Activated CD4-positive, alpha-beta T cell treated with anti-CD3 and anti-CD28 coated beads, Interleukin-2, Interleukin-6, amounts not matched to agents 100 ng/mL and 50 ng/mL, durations not matched to agents 16 hours and 8 hours (primary cell): ENCODE measurements at places on chromosomes 1 and 21.

GRCh38 chr1:108130794-108131193 lies 69.3 kb downstream of the SLC25A24 start:
- no peak for DNase-seq

DNA sequence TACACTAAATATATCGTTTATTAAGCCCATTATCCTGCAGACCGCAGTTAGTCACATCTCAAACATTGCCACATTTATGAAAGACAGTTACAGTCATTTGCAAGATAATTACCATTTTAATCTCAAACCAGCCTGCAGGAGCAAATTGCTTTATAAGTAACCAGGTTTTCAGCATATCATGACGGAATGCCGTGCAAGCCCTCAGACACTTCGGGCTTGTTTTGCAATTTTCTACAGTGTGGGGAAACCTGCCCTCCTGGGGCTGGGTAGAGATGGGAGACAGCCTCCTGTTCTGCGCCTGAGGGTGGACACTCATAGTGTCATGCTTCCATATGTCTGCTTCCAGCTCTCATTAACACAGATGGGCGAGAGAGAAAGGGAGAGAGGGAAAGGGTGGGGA lies 563.9 kb downstream of the NPHP4 start:
- DNase-seq: no peak

DNA sequence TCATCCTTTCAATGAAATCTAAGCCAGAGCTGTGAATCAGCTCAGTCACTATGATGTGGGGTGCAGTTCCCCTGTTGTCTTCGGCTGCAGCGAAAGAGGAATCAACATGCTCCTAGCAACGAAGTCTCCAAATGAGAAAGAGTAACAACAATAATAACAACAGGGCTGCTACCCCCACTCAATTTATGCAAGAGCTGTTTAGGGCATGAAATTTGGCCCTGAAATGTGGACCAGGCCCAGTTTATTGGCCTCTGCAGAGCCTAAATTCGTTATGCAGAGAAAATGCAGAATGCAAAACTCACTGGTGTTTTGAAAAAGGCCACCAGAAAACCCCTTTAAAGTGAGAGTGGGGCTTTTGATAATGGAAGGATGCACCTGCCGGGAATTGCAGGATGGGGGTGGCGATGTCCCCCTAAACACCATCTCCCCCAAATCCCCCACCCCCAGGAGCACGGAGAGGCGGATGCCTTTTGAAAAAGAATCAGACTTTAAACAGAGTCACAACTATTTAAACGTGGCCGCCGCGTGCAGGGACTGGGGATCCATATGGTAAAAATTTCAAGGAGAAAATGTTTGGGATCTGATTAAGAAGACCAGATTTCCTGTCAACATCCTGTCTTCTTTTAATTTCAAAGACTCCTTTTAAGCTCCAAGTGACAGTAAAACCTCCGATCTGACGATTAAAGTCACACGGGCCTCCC lies 1.9 kb downstream of the RUNX3 start:
- peak; percentile 44 for DNase-seq

DNA sequence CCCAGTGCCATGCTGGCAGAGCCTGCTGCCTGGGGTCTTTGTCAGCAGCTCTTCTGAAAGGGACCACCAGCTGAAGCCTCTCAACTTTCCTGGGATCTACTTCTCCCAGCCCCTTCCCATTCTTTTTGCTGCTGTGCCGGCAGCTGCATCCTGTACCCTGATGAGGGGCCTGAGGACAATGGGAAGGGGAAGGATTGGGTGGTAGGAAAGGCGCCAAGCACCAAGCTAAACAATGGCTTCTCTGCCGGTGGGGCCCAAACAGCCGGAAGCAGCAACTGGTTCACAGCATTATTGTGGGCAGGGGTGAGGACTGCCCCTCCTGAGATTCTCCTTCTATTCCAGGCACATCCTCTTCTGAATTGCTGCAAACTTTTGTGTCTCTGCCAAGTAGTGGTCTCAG lies 5.0 kb upstream of the EFCAB14 start:
- no peak for DNase-seq

DNA sequence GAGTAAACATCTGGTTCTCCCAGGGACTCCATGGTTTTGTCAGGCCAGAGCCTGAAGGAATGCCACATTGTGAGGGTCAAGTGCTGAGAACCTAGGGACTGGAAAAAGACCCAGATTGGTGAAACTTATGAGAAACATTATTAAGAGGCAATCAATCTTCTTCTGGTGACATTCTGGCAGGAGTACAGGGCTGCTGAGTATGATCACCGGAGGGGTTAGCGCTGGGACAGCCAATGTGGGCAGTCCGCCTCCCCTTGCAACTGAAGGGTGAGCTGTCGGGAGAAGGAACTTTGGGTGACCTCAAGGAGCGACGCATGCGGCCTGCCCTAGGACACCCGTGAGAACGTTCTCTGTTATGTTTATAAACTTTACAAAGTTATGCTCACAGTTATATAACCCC lies 429.0 kb downstream of the LMO4 start:
- no peak for DNase-seq

DNA sequence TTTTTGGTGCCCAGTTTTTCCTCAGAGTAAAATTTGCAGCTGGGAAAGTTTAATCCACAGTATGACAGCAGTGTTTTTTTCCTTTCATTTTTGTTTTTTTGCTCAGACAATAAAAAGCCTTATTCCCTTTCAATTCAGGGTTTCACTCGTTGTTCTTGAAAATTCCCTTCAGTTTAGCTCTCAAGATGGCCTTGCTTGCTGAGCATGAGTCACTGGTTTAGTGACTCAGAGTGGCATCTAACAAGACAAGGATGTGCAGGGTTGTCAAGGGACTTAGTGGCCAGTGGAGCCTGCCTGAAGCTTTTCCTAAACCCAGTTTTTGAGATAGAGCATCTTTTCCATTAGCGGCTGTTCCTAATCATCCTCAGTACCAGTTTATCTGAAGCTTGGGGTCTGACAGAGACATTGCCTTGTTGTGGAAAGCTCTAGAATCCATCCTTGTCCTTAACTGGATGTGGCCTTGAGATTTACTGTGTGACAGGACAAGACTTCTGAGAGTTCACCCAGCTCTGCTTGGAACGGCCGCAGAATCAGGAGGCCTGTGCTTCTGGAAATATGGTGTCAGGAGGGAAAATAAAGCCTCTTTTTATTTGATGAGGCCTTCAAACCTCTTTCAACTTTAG lies 48.4 kb upstream of the DNAJC6 start:
- peak; percentile 60 for DNase-seq

GRCh38 chr1:19420606-19421005 lies 64.7 kb downstream of the CAPZB start:
- DNase-seq: no peak

GRCh38 chr1:45325851-45326506 lies 716 bp upstream of the HPDL start:
- DNase-seq: no peak

DNA sequence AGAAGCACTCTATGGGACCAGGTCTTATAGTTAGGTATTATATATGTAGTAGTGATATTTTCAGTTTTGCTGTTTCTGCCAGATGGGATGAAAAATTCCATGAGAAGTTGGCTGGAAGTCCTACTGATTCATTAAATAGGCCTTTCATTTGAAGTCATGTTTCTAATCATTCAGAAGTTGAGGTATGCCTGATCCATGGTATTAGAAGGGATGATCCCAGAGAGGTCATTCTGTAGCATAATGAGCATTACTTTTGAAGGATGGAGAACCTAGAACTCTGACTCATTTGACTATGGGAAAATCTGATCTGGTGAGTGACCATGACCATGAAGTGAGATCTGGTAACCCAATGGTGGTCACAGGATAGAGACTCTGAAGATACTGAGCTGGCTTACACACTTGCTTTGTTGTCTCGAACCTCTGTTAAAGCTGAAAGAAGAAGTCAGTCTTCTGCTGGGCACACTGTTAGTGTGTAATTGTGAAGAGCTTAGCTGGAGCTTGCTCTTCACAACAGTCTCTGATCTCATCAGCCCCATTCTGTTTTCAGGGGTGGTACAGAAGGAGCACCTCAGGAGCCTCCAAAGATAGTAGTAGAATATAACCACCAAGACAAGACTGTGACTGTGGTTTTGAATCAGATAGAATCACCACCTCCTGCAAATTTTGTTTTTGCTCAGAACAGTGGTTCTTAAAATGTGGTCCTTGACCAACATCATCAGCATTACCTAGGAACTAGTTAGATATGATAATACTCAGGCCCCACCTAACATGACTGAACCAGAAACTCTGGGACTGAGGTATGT lies 9.0 kb downstream of the MGST3 start:
- peak; percentile 62 for DNase-seq

DNA sequence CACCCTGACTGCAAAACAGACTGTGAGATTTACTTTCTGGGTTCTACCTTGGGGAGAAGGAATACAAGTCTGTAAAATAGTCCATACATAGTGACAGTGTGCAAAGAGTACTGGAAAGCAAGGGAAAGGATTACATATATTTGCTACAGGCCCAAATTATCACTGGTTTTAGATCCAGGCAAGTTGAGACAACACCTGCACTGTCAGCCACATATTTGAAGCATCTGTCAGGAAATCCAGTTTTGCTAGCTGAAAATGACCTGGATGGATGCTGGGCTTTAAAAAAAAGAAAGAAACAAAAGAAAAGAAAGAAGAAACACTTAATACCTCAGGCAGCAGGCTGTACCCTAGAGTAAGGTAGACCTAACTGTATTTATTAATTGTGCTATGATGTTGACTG lies 23.9 kb upstream of the SPRR2G start:
- DNase-seq: no peak

DNA sequence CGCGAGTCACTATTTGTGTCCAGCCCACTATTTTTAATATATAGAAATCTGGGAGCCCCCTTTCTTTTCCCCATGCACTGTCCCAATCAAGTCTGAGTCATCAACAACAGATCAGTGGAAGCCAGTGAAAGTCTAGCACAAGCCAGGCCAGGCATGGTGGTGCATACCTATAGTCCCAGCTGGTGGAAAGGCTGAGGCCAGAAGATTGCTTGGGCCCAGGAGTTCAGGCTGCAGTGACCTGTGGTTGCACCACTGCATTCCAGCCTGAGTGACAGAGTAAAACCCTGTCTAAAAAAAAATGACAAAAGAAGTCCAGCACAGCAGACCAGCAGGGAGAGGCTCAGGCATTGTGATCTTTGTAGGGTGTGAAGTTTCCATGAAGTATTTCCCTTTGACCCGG lies 9.0 kb upstream of the RPL5 start:
- DNase-seq: no peak

- DNase-seq: no peak
These were observed 103.5 kb upstream of the CD55 start for GRCh38 chr1:207217778-207218511.

DNA sequence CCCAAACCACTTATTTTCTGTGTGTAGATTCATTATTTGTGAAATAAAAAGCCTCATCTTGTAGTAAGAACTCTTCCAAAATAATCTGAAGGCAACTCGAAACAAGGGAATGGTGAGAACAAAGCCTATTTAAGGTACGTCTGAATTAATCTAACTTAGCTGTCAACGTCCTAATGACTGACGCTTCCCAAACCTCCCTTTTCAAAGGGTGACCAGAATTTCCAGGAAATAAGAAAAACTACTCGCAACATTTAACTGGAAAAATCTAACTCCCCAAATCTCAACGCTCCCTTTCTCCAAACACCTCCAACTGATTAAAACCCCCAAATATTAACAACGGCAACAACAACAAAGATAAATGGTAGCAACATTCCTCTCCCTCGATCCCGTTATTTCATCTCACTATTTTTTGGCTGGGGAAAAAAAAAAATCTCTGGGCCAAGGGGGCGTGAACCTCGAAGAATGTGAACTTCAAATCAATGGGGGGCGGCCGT lies 693 bp downstream of the SRSF10 start:
- no peak for DNase-seq

DNA sequence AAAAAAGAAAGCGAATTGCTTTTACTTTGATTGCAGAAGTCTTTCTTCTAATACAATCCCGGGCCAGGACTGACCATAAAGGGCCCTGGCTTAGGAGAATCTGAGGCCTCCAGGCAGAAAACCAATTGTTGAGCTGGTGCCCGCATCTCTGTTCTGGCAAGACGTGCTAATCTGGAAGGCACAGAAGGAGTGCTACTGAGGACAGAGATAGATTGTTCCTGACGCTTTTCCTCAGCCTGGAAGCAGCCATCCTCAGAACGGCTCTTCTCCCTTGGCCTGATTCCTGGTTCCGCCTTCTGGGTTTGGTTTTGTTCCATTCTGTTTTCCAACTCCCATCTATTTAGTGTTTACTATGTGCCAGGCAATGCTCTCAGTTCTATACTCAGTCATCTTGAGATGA lies 44.8 kb upstream of the SPOCD1 start:
- no peak for DNase-seq

DNA sequence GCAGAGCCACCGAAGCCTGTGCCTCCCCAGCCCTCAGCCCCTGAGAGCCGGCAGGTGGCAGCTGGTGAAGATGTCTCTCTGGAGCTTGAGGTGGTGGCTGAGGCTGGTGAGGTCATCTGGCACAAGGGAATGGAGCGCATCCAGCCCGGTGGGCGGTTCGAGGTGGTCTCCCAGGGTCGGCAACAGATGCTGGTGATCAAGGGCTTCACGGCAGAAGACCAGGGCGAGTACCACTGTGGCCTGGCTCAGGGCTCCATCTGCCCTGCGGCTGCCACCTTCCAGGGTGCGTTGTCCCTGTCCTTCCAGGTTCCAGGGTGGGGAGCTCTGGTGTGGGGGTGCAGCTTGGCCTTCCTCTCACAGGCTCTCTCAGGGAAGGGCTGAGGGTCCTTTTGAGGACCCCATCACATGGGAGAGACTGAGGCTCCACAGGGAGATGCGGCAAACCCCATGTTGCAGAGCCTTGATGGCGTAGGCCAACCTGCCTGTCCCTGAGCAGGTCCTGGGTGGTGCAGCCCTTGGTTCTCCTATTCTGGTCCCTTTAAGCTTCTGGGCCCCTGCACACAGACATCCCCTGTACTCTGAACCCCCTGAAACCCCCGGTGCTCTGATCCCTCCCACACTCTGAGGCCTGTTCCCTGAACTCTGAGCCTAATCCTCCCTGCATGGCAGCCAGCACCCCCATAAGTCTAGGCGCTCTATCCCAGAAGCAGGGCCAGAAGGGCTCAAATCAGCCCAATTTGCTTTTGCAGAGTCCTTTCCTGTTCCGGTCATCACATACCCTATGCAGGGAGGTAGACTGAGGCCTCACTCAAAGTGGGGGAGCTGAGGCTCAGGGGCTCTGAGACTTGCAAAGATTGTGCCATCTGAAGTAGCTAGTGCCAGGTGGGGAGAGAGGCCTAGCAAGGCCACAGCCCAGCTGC lies 88.5 kb downstream of the TRIM11 start:
- DNase-seq: no peak

GRCh38 chr1:8096105-8097011 lies 70.2 kb upstream of the ERRFI1 start:
- peak; percentile 71 for DNase-seq

DNA sequence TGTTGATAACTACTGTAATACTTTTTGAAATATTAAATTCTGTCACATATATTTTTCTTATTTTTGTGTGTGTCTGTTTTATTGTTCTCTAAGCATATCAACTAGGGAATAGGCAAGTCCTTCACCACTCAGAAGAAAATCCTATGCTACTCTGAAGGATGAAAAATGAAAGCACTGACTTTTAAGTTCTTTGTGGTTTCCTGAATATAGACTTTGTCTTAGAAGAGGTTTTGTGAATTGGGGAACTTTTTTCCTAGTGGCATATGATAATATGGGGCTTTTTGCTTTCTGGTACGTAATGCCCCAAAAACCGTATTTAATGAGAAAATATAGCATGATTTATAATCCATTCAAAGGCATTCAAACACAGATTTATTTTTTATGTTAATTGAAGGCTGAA lies 136.0 kb downstream of the SNX7 start:
- DNase-seq: no peak

GRCh38 chr21:42367367-42368165 lies 1.2 kb upstream of the TFF1 start:
- DNase-seq: no peak
